ENCODE measurements at places on chromosomes 11 and 22.
A peak's percentile ranks its signal among the peaks of the same experiment; 100 is the strongest.

DNA sequence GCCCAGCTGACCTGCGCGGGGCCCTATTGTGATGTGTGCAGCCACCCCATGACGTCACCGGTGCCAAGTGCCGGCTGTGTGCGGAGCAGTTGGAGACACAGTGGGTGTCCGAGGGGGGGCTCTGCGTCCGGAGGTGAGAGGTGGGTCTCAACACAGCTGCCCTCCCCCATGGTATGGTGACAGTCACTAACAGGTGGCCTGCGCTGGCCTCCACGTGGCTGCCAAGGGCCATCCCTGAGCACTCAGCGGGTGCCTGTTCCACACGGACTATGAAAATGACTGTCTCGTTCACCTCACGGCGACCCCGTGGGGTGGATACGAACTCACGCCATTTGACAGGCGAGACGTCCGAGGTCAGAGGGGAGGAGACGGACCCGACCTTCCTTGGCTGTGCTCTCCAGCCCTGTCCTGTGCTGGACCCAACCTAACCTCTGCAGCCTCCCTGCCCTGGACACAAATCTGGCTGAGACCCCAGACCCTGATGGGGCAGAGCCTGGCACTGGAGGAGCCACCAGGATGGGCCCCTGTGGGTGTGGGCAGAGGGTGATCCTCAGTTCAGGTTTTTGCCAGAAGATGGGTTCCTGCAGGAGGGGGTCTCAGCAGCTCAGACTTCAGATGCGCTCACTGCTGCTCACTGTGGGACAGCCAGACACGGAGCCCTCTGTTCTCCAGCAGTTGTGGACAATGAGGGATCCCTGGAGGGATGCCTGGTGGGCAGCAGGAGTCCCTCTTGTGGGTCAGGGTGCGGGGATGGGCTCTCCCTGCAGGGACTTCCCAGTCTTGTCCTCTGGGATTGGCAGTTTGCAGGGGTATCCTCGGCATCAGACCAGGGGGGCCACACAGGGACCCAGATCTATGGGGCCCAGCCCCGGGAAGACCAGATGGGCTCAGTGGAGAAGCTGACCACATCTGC lies 6.3 kb downstream of the HRAS start:
- no peak for DNase-seq

DNA sequence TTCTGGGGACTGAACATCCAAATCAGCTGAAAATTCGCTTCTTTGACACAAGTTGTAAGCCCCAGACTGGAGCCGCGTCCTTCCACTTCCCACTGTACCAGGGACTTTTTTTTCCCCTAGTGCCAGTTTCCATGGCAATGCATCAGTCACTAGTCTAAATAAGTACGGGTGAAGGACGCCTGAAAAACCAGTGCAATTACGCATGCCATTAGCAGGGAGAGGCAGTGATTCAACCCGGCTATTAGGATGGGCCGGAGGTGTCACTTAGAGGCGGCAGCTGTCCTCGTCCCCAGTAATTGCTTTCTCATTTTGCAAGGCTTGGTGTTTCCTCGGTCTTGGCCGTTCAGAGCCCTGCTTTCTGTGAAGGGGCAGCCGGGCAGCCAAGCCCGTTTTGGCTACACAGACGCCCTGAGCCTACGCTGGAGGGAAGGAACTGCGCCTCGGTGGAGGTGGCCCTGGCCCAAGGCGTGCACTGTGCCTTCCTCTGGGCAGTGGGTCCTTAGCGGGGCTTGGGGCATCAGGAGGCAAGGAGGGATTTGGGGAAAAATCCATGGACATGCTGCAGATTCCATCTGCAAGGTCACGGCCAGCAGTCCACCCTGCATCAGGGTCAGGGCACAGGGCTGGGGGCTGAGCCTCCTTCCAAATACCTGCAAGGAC lies 319.7 kb downstream of the CTTN start:
- no peak for DNase-seq

DNA sequence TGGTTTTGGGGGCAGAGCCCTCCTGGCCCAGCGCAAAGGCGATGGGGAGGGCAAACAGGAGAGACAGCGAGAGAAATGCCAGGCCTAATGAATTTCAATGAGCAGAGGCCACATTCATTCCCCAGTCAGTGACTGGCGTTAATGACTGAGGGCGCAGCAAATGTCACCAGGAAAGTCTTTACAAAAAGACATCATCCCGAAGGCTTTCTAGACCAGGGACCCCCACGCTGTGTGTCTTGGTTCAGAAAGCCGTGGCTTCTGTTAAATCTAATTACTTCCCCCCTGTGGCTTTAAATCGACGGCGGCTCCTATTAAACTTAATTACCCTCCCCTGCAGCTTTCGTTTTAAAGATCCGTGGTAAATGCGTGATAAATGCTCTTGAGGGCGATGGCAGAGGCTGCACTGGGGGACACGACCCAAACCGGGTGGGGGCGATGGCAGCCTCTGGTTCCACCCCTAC lies 1.6 kb upstream of the FGF19 start:
- DNase-seq = no peak

GRCh38 chr11:36009473-36009872 lies 65.6 kb downstream of the LDLRAD3 start:
- no peak for DNase-seq

GRCh38 chr11:11436715-11437313 lies 83.8 kb upstream of the CSNK2A3 start:
- DNase-seq = no peak

DNA sequence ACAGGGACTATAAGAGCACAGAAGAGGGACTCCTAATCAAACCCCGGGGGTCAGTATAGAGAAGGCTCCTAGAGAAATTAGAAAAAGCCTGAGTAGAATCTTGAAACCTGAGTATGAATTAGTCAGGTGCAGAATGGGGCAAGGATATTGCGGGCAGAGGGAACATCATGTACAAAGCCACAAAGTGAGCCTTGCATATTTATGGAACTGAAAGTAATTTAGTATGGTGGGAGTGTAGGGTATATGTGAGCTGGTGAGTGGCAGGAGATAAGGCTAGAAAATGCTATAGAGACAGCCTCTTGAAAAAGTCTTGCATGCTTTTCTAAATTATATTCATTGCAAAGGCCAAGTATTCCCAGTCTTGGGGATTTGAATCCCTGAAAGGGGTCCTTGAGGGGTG lies 93.7 kb downstream of the STIM1 start:
- peak; percentile 44 for DNase-seq

GRCh38 chr11:57763568-57763967 lies 2.0 kb downstream of the CTNND1 start:
- DNase-seq = no peak
